ENCODE measurements at places on chromosomes 16 and 17.

DNA sequence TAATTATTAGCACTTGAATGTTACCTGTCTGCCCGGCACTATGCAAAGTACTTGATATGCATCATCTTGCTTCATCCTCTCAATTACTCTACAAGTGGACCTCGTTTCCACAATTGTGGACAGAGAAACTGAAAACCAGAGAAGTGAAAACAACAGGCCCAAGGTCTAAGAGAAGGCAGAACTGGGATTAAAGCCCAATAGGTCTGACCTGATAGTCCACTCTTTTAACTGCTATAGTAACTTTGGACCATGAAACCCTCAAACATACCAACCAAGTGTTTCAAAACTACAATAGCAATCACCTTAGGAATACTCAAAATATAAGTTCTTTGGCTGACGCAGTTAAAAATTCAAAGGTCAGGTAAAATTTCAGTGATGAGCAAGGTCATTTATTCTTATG is 7.3 kb downstream of the STAT3 start:
- H3K27ac ChIP-seq, result no peak overlapping the region
- DNase-seq, result no peak
- H3K27me3 ChIP-seq, result no peaks in the 10 kb centered on the region
- H3K4me1 ChIP-seq, result peaks cover 40% of the 10 kb centered on the region
- peaks cover 14% of the 10 kb centered on the region for H3K36me3 ChIP-seq

DNA sequence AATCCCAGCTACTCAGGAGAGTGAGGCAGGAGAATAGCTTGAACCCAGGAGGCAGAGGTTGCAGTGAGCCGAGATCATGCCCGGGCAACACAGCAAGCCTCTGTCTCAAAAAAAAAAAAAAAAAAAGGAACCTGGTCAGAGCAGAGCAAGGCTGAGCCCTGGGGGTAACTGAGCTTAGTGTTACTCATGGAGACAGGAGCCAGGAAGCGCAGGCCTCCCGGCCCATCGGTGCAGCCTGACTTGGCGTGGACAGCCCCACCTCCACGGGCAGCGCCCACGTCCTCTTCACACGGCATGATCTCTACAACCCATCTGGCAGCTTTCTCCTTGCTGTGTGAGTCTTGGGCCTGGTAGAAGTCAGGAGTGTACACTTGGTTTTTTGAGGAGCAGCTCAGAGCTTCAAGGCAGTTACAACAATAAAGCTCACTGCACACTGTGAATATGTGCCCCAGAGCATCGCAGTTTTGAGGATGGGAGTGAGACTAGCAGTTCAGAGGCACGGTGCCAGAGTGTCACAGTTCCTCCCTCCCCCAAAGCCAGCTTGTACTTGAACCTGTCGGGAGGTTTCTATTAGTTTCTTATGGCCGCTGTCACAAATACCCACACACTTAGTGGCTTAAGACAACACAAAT is 129.9 kb downstream of the RAP1GAP2 start:
- no peaks in the 10 kb centered on the region for H3K27me3 ChIP-seq
- H3K27ac ChIP-seq, result no peak overlapping the region
- H3K4me3 ChIP-seq, result no peak overlapping the region
- no peaks in the 10 kb centered on the region for H3K36me3 ChIP-seq

- no peaks in the 10 kb centered on the region for H3K27me3 ChIP-seq
- no peak overlapping the region for H3K27ac ChIP-seq
- no peak overlapping the region for H3K4me3 ChIP-seq
- no peak for DNase-seq
- H3K4me1 ChIP-seq, result peaks cover 11% of the 10 kb centered on the region
These were observed 73.5 kb upstream of the DNAJA2 start for GRCh38 chr16:47046726-47047523.

DNA sequence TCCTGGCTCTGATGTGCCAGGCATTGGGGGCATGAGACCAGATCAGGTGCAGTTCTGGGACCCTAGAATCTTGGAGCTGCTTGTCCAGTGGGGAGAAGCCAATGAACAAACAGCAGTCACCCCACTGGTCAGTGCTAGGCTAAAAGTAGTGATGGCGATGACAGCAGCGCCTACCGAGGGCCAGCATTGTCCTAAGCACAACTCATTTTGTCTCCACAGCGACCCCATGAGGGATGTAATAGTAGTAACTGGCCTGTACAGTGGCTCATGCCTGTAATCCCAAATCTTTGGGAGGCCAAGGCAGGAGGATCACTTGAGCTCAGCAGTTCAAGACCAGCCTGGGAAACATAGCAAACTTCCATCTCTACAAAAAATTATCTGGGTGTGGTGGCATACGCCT is 6.2 kb downstream of the SMCR8 start:
- H3K4me1 ChIP-seq, result peaks cover 30% of the 10 kb centered on the region
- peaks cover 41% of the 10 kb centered on the region for H3K36me3 ChIP-seq
- DNase-seq, result no peak
- H3K27ac ChIP-seq, result no peak overlapping the region

- no peak overlapping the region for H3K27ac ChIP-seq
- H3K36me3 ChIP-seq, result no peaks in the 10 kb centered on the region
- H3K4me3 ChIP-seq, result no peak overlapping the region
- no peaks in the 10 kb centered on the region for H3K4me1 ChIP-seq
These were observed 15.7 kb upstream of the WFIKKN1 start for GRCh38 chr16:615122-615521.

All from T-helper 2 cell treated with Interferon-gamma antibody and Interleukin-4, amounts not matched to agents 5 μg/mL and 100 μg/mL, for 36 hours (primary cell).